ENCODE measurements at places on chromosomes 3 and 15.

DNA sequence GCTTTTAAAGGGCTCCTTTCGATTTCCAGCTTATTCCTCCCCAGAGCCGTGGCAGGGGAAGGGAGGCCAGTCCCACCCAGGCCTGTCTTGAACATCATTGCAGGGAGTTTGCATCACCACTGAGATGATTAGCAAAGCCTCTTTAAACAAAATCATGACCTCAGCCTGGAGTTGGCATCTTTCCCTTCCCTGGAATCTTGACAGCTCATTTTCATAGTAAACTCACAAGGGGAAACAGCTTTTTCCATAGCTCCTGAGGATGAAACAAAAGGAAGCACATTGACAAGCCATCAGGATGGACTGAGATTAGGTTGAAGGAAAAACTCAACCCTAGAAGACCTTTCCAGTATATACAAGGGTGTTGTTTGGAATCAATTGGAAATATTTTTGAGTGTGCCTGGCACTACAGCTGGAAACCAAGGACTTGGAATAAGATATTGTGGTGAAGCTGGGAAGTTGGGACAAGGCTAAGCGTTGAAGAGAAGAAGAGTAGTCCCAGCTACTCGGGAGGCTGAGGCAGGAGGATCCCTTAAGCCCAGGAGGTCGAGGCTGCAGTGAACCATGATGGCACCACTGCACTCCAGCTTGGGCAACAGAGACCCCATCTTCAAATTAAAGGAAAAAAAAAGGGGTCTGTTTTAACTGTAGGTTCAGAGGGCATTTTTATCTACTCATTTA is 3.1 kb upstream of the LARP6 start:
- no peak for DNase-seq

DNA sequence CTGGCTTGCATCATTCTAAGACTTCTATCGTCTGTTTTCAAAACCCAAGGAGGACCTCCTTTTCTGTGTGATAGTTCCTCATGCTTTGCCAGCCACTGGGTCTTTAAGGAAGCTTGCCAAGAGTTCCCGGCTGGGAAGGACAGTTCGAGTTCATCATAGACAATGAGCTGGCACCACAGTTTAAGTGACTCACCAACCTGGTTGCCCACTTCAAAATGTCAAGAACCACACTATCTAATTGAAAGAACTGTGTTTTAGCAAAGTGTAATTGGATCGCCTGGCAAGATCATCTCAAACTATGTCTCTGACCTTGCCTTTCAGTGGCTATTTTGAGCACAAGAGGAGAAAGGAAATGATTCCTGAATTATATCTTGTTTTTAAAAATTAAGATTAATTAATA is 27.9 kb downstream of the SOX2 start:
- no peak for DNase-seq

GRCh38 chr3:184872200-184872599 is 60.2 kb downstream of the VPS8 start:
- DNase-seq = no peak

- DNase-seq = no peak
Measured at GRCh38 chr3:126153695-126154360, 26.6 kb downstream of the ALDH1L1 start.

DNA sequence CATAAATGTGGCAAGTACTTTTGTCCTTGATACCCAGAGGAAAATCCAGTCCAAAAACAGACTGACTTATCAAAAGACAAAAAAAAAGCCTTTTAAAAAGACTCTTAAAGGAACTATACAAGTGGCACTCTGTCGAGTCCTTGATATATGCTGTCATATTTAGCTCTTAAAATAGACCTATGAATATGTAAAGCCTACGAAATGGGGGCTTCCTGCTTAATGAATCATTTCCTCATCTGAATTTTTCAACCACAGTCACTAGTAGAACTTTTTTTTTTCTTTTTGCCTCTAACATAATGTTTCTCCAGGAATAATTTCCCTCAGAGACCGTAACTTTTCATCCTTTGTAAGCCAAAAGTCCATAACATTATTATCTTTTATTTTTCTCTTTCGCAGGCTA is 95.8 kb downstream of the P3H2 start:
- DNase-seq = no peak

GRCh38 chr15:57382215-57382614 is 5.9 kb downstream of the CGNL1 start:
- no peak for DNase-seq

DNA sequence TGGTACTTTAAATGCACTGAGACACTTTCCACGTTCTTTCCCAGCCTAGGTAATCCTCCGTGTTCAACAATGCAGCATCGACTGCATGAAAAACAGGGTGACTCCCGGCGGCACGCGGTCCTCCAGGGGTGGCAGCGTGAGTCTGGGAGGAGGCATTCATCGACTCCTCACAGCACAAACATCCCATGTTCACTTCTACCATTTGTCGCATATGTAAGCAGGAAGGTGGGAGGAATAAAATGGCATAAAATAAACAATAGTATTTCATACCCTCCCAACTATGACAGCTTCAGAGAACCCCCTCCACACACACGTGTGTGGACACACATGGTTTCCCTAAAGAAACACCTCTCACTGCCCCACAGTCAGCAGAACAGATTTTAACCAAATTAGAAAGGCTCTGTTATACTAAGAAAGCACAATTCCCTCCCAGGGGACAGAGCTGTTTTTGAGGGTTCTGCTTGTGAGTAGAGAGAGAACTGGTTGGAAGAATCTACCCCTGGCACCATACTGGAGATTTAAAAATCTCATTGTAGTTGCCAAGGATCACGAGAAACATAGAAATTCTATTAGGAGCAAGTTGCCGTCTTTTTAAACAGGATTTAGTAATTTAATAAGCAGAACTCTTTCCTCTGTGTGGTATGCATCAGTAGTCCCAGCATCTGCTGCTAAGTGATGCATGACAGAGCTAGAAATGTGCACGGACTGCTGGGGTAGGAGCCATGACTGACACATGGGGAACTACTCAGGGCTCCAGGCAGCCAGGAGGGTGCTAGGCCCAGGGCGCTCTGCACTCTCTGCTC is 6.0 kb downstream of the FAM43A start:
- no peak for DNase-seq

- DNase-seq = no peak
Measured at GRCh38 chr3:129226374-129226773, 23.0 kb upstream of the COPG1 start.

GRCh38 chr15:64699751-64700388 is 75.5 kb downstream of the RBPMS2 start:
- no peak for DNase-seq

DNA sequence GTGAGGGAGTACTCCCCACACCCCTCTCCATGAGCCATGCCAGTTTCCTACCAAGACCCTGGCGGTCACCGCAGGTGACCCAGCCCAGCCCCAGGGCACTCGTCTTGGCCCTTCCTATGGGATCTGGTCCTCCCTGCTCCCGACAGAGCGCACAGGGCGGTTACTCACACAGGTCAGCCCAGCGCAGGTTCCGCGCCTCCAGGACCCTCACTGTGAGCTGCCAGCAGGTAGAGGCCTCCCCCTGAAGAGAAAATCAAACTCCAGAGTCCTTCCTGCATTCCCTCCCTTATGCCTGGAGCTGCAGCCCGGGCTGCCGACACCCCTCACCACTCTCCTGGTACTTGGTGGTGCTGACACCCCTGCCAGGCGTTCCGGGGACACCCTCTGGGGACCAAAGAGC is 6.9 kb downstream of the PLA2G4D start:
- no peak for DNase-seq

- DNase-seq = no peak
Measured at GRCh38 chr3:40972350-40972749, 227.0 kb upstream of the CTNNB1 start.

DNA sequence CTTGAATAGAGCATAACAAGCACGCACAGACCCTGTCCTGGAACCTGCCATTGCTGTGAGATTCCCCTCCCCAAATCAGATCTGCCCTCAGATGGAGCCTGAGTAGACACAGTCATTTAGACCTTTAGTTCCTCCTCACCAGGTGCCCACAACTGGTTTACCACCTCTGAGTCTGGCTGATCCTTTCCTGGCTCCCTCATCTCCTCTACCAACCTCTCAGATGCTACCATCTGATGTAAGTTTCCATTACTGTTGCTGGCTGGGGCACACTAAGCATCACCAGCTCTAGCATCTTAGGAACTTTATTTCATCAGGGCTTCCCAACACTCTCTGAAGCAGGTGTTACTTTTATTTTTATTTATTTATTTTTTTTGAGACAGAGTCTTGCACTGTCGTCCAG is 288.3 kb downstream of the TLE3 start:
- DNase-seq = no peak

DNA sequence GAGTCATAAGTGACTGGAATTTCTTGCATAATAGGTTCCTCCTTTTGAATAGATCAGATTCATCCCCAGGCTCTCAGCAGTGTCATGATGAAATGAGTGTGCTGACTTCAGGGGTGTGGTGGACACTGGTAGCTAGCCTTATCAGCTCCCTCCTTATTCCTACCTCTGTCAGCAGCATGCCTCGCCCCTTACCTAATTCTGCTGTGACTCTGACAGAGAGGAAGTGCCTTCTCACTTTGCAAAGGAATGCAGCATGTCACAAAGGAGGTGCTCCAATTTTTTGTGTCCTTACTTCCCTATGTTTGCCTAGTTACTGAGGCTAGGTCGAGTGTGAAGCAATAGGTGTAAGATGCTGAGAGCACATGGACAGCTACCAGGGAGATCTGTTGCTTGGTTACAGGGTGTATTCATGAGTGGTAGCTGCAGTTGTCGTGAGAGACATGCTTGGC is 90.6 kb downstream of the TNFAIP8L3 start:
- DNase-seq = no peak

GRCh38 chr15:47415539-47415971 is 301.8 kb upstream of the SEMA6D start:
- DNase-seq = no peak

GRCh38 chr15:70615435-70616310 is 147.7 kb downstream of the UACA start:
- no peak for DNase-seq

DNA sequence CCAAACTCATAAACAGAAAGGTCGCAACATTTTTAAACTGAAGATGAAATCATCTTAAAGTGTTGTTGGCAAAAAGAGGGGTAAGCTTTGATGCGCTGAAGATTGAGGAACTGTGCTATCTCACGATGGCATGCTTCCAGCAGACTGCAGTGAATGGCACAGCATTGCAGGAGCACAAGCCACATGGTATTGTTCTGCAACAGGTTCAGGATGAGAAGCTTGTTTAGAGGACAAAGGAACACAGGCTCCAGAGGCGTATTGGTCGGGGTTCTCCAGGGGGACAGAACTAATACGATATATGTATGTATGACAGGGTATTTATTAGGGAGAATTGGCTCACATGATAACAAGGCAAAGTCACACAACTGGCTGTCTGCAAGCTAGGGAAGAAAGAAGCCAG is 13.8 kb upstream of the PLD1 start:
- no peak for DNase-seq

- no peak for DNase-seq
Measured at GRCh38 chr3:47578691-47579632, at the start of gene CSPG5. CSPG5 (minus strand) TSS chr3:47578865; CDS start chr3:47578693, 172 bp downstream.

- no peak for DNase-seq
Measured at GRCh38 chr15:88896333-88897033, 1.1 kb upstream of the HAPLN3 start.

DNA sequence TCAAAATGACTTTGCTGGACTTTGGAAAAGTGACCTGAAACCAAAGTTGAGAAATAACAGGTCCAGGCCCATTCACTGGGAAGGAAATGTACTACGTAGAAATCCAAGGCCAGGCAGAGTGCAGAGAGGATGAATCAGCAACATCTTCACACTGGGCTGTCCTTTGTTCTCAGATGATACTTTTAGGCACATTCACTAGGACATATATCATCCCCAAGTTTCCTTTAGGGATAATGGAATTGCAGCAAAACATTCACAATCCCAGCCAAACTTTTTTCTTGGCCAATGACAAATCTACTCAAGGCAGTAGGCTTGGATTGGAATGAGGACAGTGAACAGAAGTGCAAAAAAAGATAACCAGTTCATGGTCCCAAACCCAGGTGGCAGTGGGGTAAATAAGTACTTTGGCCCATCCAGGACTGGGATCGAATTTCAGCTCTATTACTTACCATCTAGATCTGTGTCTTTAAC is 75.1 kb downstream of the CLDN11 start:
- no peak for DNase-seq

GRCh38 chr3:104911376-104911775 is 455.3 kb upstream of the ALCAM start:
- DNase-seq = no peak

DNA sequence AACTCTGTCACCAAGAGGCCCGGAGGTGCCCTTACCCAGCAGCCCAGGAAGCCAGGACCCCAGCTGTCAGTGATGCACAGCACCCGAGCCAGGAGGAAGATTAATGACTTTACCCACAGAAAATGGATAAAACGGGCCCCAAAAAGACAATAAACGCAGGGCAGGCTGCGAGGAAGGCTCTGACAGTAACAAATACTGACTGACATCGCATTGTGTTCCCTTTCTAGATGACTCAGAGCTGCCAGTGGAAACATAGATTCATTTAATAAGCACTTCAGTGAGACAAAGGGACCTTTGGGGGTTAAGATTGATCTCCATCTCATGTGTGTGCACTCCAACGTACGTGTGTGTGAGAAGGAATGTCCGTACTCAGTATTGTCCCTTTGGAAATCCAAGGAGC is 225.3 kb upstream of the PPP2R3A start:
- no peak for DNase-seq

DNA sequence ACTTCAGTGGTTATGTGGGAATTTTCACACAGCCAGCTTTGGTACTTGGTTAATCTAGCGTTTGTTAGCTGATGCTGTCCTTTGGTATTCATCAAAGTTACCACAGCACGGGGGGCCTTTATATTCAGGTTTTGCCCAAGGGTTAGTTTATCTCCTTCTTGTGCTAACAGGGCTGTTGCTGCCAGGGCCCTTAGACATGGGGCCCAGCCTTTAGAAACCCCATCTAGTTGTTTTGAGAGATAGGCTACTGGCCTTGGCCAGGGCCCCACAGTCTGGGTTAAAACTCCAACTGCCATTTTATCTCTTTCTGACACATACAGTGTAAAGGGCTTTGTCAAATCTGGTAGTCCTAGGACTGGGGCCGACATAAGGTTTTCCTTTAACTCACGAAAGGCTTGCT is 7.5 kb upstream of the DNAAF4 start:
- no peak for DNase-seq

DNA sequence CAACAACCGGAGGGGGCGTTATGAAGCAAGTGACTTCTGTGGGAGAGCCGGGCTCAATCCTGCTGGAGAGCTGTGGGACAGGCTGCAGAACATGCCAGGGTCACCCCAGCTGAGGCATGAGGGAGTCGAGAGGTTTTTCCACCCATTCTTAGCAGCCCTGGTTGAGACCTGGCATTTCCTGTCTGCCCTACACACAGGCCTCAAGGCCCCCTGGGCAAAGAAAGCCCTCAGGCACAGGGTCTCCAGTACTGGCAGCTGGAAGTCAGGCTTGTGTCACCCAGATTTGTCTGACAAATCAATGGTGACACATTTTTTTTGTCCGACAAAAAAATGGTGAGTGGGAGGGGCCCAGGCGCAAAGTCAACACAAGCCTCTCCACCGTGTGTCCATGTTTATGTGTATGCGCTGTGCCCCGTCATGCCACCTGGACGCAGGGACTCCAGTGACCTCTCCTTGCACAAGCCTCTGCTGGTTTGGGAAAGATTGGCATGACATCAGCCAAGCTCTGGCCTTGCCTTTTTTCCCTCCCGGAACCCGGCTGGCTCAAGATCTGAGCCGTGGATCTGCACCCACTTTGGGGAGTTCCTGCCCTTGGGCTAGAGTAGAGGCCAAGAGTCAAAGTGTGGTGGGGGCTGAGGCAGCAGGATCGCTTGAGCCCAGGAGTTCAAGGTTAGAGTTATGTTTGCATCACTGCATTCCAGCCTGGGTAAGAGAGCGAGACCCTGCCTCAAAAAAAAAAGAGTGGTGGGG is 20.8 kb upstream of the ALAS1 start:
- DNase-seq = no peak
